Hematopoietic multipotent progenitor cell treated with erythropoietin and hydrocortisone succinate and interleukin-3 and kit ligand, for 4 days (in vitro differentiated cells): ENCODE measurements at places on chromosomes 16 and 17.

DNA sequence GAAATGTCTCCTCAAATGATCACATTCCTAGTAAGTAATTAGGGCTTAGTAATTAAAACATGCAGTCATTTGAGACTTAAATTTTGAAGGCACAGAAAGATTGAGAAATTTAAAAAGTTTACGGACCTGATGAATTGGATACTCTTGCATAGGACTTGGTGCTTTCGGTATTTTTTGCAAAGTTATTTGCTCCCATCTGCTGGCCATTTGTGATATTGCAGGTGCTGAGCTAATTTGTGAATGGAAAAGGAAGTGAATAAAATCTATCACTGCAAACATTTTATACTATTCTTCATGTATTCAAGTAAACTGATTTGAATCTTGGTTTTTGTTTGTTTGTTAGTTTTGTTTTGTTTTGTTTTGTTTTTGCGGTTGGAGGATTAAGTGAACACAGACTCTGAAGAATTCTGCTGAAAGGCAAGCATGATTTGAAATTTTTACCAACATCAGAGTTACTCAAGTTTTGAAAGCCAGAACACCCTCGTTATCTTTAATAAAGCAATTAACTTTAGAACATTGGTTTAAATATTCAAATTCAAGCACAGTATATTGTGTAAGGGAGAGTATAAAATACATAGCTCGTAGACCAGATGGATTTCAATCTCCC lies 689.5 kb upstream of the RBFOX1 start:
- DNase-seq: peak; percentile 72

GRCh38 chr17:56793531-56793930 lies 40.2 kb downstream of the C17orf67 start:
- no peak for DNase-seq

DNA sequence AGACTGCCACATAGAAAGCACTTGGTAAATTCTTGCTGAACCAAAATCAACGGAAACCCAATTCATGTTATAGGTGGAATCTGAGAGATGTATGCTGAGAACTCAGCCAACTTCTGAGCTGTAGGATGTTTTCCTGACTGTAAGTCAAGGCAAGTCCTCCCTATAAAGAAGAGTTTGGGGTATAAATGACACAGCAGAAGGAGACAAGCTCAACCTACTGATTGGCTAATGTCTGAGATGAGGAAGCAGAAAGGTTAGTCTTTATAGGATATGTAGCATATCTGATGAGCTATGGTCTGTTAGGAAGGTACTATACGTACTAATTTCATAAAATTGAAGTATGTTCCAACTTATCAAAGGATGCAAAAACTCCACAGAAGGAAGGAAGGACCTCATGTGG lies 99.5 kb downstream of the XYLT1 start:
- no peak for DNase-seq

GRCh38 chr17:67369676-67370075 lies 3.3 kb upstream of the PSMD12 start:
- peak; percentile 25 for DNase-seq

DNA sequence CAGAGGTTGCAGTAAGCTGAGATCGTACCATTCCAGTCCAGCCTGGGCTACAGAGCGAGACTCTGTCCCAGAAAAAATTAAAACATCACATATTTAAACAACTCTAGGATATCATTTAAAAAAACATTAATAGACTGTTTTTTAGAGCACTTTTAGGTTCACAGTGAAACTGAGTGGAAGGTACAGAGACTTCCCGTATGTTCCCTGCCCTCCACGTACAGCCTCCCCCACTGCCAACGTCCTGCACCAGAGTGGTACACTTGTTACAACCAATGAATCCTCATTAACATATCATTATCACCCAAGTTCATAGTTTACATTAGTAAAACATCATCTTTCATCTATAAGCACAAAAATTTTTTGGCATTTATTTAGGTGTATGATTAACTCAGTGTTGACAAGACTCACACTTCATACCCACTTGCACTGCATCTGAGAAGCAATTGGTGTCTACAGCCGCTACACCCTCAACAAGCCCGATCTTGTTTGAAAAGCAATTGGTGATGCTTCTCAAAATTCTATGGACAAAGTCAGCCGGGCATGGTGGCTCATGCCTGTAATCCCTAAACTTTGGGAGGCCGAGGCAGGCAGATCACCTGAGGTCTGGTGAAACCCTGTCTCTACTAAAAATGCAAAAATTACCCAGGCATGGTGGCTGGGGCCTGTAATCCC lies 39.9 kb upstream of the STH start:
- DNase-seq: no peak

GRCh38 chr17:5870231-5870953 lies 199.8 kb upstream of the WSCD1 start:
- no peak for DNase-seq

DNA sequence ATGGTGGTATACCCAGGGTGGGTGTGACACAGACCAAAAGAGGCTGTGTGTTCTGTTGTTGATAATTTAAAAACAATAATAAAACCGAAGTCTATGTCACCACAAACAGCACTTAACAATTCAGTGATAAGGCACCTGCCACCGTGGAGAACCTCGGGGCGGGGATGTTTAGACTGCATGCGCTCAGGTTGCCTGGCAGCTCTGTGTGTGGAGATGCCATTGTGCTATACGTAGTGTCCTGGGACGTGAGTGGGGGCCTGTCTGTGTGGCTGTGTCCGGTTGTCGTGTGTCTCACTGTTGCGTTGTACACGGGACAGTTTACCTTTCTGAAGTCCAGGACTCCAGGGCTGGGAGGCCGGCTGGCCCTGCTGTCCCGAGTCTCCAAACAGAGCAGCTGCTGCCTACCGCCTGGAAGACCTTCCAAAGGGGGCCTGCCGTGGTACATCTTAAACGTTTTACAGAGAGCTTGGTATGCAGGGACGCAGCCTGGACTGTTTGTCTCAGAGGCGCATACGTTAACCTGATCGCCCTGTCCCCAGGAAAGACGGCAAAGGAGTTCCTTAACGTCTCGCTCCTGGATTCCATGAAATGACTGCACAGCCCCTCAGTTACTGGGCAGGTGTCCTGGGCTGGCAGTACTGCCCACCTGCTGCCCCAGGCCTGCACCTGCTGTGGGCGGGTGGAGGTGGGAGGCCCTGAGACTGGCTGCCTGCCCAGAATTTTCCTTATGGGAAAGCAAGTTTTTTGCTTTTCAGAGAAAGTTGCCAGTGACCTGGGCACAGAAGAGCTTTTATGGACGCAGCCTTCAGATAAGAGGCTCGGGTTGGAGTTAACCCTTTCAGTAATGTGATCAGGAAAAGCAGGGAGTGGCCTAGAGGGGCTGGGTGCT lies 19.0 kb downstream of the SPIRE2 start:
- peak; percentile 51 for DNase-seq

- no peak for DNase-seq
Measured at GRCh38 chr17:29575511-29576213, 7.2 kb downstream of the TP53I13 start.

GRCh38 chr17:41638941-41639340 lies 14.6 kb upstream of the KRT17 start:
- DNase-seq: no peak

- no peak for DNase-seq
Measured at GRCh38 chr16:81586977-81587625, 142.5 kb downstream of the CMIP start.
